ENCODE measurements at places on chromosomes 7 and 10.

DNA sequence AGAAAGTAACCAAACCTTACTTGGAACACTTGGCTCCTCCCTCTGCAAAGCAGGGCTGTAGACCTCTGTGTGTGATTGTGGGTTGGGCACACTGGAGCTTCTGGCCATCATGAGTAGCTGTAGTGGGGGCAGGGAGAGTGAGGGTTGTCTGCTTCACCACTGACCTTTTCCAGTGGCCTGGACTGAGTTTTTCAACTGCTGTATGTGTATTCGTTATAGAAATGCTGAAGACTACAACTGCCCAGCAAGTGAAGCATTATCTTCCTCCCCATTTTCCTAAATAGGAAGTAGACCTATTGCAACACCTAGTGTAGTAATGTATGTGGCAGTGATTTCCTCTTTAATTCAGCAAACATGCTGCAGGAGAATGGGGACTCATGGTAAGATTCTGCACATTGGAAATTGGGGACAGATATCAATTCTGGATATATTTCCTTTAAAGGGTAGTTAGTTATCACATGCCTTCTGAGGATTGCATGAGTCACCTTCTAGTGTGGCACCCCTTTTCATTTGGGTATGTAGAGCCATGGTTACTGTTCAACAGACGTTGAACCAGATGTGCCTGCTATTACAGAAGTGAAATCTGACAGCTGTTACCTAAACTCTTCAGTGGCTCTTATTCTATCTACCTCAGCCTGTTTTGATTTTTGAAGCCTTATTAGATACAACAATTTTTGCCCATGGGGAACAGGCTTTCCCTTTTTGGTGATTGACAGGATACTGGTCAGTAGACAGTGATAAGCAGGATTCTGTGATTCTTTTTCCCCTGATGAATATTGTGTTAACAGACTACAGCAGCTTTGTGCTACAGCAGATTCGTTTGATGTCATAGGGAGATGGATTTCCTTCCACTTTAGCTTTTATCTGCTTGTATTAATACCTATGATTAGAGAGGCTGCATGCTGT is 130.9 kb downstream of the SND1 start:
- DNase-seq: no peak

DNA sequence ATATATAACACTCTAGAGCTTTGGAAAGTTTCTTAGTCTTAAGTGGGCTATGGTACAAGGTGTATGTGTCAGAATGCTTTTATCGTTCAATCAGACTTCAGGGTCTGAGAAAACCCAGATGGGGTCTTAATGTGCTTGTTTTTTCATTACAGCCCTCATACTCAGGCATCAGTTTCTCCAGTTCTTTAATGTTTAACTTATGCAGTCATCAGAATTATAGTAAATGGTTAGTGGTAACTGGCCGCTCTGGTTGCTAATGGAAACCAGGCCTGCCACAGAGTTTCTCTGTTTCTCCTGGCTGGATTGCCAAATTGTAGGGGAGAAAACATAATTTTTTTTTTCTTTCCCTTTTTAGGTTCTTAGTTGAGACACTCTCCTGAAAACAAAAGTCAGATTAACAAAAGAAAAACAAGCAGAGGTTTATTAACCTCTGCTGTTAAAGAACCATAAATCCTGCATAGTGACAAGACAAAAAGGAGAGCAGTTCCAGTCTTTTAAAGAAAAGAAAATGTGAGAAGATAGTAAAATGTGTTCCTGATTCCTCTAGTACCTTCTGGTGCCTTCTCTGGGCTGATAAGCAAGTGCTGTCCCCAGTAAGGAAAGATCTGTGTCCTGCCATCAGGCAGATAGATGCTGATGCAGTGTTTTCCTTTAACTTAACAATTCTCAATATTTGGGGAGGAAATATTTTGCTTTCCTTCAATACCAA is 21.5 kb upstream of the GHITM start:
- DNase-seq: no peak

- no peak for DNase-seq
Observed at GRCh38 chr7:151769188-151769821, 107.6 kb downstream of the PRKAG2 start.

DNA sequence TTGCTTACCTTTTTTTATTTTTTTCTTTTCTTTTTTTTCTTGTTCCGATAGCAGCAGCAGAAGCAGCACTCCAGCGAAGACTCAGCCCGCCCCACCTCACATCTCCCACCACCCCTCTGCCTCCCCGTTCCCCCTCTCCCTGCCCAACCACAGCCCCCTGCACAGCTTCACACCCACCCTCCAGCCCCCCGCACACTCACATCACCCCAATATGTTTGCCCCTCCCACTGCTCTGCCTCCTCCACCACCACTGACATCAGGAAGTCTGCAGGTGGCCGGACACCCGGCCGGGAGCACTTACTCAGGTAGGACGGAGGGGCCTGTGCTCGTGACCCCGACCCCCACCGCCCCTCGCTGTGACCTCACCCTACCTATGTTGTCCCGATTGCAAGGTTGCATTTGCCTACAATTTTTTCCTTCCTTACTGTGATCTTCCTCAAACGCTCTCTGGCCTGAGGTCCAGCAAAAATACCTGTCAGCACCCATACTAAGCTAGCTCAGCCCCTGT is 367.2 kb upstream of the GALNT17 start:
- no peak for DNase-seq

DNA sequence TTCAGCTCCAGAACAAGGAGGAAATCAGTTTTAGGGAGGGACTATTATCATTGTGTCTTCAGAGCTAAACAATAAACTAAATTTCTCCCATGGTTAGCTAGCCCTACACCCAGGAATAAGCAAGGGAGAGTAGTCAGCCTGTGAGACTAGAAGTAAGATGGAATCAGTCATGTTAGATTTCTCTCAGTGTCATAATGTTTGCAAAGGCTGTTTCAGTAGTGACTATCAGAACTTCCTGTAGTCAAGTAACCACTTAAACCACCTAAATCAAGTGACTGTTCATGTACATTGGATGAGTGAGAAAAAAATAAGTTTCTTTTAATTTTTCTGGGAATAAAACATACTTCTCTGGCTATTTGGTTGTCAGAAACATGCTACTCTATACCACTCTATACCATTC is 121.6 kb downstream of the KCND2 start:
- DNase-seq: no peak

- no peak for DNase-seq
Observed at GRCh38 chr7:148835854-148836253, 48.2 kb downstream of the EZH2 start.

- no peak for DNase-seq
Observed at GRCh38 chr10:62437696-62438095, 63.5 kb downstream of the ZNF365 start.

- no peak for DNase-seq
Observed at GRCh38 chr7:41319581-41319980, 383.3 kb downstream of the INHBA start.

- no peak for DNase-seq
Observed at GRCh38 chr10:90937645-90938258, 16.9 kb upstream of the ANKRD1 start.

GRCh38 chr7:37212556-37212955 is 236.1 kb downstream of the ELMO1 start:
- DNase-seq: peak; percentile 29

DNA sequence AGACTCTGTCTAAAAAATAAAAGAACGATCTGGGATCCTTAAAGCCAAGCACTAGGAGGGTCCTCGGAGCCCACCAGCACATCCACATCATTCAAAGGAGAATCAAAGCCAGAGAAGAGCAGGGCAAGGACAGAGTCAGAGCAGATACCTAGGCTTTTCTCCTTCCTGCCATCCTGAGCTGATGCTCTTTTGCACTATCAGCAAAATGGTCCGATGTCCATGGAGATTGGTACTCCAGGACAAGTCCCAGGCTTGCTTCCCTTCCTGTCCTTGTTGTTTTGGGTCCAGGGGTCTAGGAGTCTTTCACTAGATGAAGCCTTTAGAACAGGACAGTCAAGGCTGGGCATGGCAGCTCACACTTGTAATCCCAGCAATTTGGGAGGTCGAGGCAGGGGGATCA is 58.0 kb upstream of the ELN start:
- no peak for DNase-seq

- no peak for DNase-seq
Observed at GRCh38 chr7:19585761-19586160, 123.1 kb downstream of the POLR1F start.

DNA sequence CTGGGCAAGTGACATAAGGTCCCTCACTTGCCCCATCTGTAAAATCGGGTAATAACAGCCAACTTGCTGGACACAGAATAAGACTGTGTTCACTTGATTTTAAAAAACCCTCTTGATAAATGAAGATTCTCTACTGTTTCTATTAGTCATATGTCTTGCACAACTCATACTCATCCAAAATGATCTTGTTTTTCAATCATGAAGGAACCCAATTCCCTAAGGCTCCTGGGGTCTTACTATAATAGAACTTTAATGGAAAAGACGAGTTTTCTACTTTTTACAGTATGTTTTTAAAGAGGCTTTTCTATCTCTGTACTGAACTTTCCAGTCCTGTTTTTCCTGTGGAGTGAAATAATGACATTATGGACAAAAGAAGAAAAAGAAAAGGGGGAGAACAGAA is 103.8 kb downstream of the ARID5B start:
- DNase-seq: no peak

GRCh38 chr10:235915-236314 is 100.7 kb downstream of the ZMYND11 start:
- DNase-seq: no peak

DNA sequence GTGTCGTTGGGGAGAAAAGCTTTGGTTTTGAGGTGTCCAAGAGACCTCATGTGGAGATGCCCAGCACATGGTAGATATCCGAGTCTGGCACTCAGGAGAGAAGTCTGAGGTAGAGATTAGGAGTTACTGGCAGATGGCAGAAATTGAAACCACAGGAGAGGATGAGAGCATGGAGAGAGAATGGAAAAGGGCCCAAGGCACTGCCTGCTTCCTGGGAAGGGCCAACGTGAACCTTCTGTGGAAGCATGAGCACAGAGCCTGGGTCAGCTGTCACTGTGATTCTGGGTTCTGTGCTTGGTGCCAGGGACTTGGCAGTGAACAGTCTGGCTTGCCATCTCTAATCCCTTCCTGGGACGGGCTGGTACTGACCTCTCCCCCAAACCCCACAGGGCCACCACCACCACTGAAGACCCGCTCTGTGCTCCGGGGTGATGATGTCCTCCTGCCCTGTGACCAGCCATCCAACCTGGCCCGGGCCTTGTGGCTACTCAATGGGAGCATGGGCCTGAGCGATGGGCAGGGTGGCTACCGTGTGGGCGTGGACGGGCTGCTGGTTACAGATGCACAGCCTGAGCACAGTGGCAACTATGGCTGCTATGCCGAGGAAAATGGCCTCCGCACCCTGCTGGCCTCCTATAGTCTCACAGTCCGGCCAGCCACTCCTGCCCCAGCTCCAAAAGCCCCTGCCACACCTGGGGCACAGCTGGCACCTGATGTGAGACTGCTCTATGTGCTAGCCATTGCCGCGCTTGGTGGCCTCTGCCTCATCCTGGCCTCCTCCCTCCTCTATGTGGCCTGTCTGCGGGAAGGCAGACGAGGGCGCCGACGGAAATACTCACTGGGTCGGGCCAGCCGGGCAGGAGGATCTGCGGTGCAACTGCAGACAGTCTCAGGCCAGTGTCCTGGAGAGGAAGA is 4.1 kb downstream of the MRPL43 start:
- DNase-seq: peak; percentile 39

DNA sequence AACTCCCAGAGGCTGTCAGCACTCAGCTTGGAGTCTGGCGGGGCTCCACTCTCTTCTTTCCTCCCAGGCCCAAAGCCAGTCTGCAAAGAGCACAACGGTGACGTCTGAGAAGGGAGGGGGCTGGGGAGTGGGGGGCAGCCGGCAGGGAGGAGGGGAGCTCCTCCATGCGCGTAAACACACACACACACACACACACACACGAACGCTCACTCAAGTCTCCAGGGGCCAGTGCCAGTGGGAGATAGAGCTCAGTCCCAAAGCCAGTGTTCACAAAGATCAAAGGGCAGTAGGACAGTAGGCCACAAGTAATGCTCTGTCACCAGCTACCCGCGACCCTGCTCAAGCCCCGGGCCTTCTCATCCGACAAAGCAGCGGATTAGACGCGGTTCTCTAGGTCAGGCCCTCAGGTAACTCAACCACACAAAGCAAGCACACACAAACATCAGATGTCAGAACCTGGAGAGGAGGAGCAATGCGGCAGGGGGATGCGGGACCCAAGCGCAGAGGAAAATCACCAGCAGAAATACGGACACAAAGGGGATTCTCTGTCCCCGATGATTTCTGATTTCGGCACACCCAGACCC is 19.9 kb downstream of the TCAF1 start:
- DNase-seq: peak; percentile 87

DNA sequence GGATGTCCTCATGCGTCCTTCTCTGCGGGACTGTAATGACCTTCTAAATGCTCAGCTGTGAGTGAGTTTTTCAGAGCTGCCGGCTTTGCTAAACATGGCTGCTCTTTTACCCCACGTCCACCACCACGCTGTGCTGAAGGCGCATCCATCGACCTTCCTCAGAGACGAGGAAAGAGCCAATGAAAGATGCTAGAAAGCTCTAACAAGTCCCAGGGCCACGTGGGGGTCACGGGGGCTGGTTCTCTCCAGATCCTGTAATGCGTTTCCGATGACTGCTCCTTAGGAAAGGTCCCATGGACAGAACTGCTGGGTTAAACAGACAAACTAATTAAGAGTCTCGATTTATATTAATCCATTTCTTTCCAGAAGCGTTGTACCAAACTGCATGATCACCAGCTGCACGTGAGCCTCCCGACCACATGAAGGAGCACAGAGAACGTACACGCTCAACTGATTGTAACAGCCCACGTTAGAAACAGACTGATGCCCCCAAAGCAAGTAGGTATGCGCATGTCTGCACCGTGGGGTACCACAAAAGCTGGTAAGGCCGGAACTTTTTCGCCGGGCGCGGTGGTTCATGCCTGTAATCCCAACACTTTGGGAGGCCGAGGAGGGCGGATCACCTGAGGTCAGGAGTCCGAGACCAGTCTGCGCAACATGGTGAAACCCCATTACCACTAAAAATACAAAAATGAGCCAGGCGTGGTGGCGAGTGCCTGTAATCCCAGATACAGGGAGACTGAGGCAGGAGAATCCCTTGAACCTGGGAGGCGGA is 109.6 kb downstream of the TCERG1L start:
- DNase-seq: peak; percentile 18

GRCh38 chr7:24963218-24963617 is 16.8 kb downstream of the OSBPL3 start:
- DNase-seq: no peak

GRCh38 chr10:79303631-79304478 is 43.4 kb upstream of the PPIF start:
- no peak for DNase-seq

DNA sequence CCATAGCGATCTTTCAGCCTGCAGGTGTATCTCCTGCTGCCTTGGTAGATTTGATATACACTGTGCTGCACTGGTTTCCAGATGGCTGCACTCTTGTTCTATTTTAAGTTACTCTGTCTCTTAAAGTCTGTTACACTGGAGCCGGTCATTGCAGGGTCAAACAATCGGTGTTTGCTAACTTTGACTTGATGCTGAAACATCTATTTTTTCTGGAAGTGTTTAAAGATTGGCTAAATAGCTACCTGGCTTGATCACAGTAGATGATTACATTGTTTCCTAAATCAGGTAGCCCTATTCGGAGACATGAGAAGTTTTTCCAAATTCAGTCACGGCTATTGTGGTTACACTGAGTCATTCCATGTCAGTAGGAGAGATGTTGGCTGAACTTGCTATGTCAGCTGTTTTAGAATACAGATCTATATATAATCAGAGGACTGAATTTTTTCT is 574.8 kb downstream of the ETV1 start:
- no peak for DNase-seq

GRCh38 chr7:28328146-28328545 is 84.2 kb upstream of the CREB5 start:
- no peak for DNase-seq
